ENCODE measurements at places on chromosomes 2 and 18.

GRCh38 chr2:212208467-212208866, 330.1 kb downstream of the ERBB4 start:
- DNase-seq = no peak

- DNase-seq = no peak
Measured at GRCh38 chr2:39772812-39773152, 6.3 kb downstream of the THUMPD2 start.

- no peak for DNase-seq
Measured at GRCh38 chr2:100409461-100409860, 8.0 kb downstream of the CHST10 start.

DNA sequence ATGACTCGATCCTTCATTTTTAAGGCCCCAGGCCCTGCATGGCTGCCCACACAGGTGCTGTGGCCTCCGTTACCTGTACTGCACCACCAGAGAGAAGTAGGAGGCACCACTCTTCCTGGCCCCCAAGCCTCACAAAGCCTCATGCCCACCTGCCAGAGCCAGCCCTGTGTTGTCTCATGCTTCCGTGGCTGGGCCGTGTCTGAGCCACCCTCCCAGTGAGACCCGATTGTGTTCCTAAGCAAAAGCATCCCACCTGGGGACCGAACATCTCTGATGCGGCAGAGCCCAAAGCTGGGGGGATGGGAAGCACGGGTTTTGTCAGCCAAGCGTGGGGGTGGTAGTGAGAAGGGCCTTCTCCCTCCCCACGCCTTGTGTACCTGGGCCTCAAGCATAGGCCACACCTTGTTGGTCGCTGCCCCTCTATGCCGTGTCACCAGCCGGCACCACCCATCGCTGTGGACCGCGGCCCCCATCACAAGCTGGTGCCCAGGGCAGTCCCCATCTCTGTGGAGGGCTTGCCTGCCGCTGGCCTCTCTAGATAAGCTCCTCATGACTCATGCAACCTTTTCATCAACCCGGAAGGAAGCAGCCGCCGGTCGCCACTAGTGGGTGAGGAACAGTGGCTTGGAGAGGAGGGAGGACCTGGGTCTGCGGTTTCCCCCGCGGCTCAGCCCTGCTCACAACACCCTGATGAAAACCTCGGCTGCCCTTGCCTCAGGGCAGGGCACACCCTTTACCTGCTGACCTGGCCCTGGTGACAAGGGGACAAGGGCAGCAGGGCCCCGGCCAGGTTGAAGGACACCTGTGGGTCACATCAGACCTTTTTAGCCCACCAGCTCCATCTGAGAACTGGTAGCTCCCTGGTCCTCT, 2.7 kb upstream of the RNPEPL1 start:
- peak; percentile 82 for DNase-seq

GRCh38 chr2:68978098-68978497, 3.7 kb downstream of the GKN1 start:
- no peak for DNase-seq

DNA sequence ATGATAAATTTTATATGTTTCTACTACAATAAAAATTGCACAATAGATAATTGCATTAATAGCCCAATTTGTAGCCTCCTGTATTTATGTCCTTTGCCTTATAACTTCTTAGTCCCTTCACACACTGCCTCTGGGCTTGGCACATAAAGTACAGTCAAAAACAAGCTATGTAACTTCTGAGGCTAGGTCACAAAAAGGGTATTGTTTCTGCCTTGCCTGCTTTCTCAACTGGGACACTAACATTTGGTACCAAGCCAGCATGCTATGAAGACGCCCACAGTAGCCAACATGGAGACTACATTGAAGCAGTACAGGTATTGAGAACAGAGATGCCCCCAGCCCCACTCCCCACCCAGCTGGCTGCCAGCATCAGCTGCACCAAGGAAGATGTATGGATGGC, 5.4 kb upstream of the SLC3A1 start:
- DNase-seq = no peak

- no peak for DNase-seq
Measured at GRCh38 chr2:155060896-155061295, 362.4 kb downstream of the KCNJ3 start.

DNA sequence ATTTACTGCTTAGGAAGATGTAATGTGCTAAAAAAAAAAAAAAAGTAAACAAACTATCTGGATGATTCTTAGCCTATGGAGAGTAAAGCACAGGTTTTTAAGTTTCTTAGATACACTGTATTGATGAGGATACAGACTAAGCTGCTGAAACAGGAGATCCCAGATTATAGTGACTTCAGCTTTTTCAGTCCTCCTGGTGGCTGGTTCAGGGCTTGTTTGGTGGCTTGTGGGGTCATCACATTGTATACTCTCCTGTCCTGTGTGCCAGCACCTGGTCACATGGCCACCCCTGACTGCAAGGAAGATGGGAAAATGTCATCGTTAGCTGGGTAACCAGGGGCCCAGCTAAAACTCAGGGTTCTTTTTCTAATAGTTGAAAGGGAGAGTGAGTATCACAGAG, 31.4 kb downstream of the RAB31 start:
- no peak for DNase-seq

- no peak for DNase-seq
Measured at GRCh38 chr2:189465076-189465475, 23.8 kb downstream of the WDR75 start.

DNA sequence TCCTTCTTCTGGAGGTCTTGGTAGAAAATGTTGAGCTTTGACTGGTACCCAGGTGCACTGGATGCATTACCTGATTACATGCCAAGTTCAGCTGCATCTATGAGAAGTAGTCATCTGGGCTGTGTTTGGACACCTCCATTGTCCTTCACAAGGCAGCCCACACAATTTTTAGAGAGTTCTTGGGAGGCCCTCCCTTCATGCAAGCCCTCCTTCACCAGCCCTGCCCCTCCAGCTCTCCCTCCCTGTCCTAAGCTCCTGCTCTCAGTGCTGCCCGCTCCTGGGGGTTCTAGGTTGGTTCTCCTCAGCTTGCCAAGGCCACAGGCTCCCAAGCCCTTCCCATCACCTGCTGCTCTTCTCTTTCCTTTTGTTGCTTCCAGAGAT, 148.7 kb downstream of the DYSF start:
- DNase-seq = no peak

DNA sequence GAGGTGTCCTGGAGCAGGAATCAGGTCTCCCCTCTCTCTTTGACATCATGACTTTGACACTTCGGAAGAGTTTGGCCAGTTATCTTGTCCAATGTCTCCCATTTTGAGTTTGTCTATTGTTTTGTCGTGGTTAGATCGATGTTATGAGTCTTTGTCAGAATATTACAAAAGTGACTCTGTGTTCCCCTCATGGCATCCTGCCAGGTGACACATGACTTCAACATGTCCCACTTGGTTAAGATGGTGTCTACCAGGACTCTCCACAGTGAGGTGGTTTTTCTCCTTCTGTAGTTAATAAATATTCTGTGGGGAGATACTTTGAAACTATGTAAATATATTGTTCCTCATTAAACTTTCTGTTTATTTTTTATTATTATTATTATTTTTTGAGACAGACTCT, 76.6 kb upstream of the BZW1 start:
- no peak for DNase-seq

GRCh38 chr2:120346667-120347358, 877 bp downstream of the INHBB start:
- DNase-seq = no peak

DNA sequence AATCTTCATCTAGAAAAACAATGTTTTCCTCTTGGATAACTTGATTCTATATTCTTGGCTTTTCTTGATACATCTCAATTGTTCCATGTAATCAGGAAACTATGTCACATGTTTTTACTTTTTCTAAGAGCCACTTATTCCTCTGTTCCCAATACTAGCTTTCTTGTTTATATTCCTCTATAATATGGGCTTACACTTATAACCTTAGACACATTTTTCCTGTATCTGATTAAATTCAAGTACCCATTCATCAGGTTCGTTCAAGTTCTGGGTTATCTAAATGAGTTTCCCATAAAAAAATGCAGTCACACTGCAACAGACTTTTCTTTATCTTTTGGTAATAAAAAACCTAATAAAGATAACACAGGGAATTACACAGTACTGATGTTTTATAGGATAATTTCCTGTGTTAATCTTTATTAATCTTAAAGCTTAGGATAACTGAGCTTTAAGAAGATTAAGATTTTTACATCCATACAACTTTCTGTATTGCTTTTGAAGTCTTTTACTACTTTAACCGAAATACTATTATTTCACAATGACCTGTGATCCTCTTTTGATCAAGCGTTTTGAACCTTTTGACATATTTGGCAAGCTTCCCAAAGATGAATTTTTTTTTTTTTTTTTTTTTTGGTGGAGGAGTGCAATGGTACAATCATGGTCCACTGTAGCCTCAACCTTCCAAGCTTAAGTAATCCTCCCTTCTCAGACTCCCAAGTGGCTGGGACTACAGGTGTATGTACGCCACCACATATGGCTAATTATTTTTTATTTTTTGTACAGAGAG, 44.3 kb upstream of the C2orf66 start:
- no peak for DNase-seq

DNA sequence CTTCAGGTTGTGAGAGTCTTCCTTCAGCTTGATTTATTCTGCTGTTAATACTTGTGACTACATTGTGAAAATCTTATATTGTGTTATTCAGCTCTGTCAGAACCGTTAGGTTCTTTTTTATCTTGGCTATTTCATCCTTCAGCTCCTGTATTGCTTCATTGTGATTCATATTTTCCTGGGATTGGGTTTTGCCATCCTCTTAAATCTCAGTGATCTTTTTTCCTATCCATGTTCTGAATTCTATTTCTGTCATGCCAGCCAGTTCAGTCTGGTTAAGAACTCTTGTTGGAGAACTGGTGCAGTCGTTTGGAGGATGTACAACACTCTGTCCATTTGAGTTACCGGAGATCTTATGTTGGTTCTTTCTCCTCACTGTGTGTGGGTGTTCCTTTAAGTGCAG, 19.1 kb downstream of the MSTN start:
- DNase-seq = no peak

GRCh38 chr18:77911971-77912605, 662.4 kb downstream of the GALR1 start:
- DNase-seq = no peak

- DNase-seq = no peak
Measured at GRCh38 chr2:167103028-167103756, 214.9 kb downstream of the XIRP2 start.

DNA sequence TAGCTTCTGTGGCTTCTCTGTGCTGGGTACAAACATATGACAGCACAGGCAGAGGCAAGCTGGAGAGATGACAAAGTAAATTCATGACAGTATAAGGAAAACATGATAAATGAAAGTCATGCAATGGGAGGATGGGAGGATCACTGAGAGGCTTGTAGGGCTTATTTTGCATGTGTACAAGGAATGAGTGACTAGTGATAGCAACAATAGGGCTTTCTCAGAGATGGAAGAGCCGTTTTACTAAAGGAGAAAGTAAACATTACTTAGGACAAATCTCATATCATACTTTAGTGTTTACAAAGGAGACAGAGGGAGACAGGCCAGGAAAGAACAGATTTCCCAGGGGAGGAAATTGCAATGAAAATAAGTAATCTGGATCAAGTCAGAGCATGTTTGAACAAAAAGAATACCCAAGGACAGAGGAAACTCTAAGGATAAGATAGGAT, 82.5 kb upstream of the RBMS1 start:
- no peak for DNase-seq

DNA sequence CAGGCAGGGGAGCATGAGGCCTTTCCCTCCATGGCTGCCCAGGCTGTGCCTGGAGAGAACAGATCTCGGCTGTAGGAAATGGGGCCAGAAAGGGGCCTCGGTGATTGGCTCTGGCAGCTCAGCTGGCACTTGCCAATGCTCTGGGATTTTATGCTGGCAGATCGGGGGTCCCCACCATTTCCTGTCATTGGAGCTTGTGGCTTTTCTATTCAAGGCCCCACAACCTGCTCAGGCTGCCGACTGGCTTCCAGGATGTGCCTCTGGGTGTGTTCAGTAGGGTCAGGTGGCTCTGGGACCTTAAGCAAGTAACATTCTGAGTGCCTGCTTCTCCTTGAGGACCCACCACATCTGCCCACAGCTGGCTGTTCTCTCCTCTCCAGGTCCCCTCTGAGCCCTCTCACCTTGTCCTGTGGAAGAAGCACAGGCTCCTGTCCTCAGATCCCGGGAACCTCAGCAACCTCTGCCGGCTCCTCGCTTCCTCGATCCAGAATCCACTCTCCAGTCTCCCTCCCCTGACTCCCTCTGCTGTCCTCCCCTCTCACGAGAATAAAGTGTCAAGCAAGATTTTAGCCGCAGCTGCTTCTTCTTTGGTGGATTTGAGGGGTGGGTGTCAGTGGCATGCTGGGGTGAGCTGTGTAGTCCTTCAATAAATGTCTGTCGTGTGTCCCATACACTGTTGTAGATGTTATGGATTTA, 4.2 kb downstream of the GNLY start:
- DNase-seq = no peak

DNA sequence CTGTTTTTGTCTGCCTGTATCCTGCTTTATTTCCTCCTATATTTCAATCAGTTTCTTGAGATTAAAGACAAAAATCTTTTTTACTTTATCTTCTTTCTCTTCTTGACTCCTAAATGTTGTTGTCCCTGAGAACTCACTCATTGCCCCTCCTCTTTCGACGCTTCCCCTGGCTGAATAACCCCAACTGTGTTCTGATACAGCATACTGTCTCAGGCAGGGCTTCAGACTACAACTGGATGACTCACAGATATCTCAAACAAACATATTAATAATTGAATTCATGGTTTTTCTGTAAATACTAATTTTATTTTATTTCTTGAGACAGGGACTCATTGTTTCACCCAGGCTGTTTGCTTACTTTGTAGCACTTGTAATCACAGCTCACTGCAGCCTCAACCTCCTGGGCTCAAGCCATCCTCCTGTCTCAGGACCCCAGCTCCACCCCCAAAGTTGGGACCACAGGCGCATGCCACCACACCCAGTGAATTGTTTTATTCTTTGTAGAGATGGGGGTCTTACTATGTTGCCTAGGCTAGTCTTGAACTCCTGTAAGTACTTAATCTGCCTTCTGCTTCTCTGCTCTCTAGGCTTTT, 9.4 kb downstream of the ITGAV start:
- no peak for DNase-seq

DNA sequence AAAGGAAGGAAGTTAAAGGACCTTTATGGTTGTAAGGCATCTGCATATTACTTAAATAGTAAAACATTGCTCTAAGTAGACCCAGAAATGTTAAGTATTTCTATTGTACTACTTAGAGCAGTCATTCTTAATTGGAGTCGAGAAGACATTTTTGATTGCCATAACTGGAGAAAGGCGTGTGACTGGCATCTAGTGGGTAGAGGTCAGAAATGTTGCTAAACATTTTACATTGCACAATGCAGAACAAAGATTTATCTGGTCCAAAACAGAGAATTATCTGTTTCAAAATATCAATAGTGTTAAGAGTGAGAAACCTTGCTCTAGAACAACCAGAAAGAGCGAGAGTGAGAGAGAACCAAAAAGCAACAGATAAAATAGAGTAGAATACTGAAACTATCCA, 23.3 kb upstream of the ROCK1 start:
- no peak for DNase-seq
